Stimulated activated CD4-positive, alpha-beta T cell treated with anti-CD3 and anti-CD28 coated beads, Interleukin-1b, Interleukin-23, amount 100 ng/mL, for 24 hours (primary cell): ENCODE measurements at places on chromosomes 2 and 18.

DNA sequence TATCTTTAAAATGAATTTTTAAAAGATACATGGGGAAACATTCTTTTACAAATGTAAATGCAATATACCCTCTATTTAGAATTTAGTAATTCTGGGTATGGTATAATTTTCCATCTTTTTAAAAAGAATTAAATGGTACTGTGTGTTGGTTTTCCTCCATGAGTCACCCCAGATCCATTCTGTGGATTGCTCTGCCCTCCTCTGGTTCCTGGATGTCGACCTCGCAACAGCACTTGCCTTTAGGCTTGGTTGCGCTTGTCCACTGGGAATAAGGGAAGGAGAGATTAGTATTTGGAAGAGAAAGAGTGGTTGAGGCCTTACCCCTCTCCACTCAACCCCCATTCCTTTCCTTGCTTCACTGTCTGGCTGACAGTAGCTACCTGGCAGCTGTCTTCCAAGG, 90.4 kb downstream of the FTCDNL1 start:
- DNase-seq: no peak

DNA sequence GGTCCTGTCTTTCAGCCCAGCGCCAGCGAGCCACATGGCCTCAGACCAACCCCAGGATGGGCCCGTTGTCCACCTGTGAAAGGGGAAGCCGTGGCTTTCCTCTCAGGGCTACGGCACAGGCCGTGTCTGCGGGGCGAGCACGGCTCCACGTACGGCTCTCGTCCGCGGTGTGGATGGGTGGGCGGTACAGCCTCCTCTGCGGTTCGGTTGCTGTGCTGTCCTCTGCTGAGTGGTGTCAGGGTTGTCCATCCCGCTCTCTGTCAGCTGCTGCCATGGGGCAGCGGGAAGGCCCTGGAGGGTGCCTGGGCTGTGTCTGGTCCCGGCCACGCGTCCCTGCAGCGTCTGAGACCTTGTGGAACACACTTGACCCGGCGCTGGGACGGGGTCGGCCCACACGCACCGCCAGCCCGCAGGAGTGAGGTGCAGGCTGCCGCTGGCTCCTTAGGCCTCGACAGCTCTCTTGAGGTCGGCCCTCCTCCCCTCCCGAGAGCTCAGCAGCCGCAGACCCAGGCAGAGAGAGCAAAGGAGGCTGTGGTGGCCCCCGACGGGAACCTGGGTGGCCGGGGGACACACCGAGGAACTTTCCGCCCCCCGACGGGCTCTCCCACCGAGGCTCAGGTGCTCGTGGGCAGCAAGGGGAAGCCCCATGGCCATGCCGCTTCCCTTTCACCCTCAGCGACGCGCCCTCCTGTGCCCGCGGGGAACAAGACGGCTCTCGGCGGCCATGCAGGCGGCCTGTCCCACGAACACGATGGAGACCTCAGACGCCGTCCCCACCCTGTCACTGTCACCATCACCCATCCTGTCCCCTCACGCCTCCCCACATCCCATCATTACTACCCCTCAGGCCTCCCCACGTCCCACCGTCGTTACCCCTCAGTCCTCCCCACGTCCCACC, 128.7 kb downstream of the NFATC1 start:
- DNase-seq: no peak

DNA sequence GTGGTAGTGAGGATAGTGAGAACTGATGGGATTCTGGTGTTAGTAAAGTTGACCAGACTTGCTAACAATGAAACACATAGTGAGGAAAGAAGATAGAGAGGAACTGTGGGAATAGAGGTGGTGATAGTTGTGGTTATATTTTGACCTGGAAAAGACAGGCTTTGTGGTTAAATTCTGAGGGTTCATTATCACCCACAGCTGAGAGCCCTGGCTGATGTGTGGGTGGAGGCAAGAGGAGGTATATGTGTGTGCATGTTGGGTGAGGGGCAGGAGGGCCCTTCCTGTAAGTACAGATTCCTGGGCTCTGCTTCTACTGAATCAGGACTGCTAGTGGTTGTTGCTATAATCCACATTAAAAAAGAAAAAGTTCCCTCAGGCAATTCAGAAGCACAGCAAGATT, 26.2 kb upstream of the TMEM163 start:
- no peak for DNase-seq

DNA sequence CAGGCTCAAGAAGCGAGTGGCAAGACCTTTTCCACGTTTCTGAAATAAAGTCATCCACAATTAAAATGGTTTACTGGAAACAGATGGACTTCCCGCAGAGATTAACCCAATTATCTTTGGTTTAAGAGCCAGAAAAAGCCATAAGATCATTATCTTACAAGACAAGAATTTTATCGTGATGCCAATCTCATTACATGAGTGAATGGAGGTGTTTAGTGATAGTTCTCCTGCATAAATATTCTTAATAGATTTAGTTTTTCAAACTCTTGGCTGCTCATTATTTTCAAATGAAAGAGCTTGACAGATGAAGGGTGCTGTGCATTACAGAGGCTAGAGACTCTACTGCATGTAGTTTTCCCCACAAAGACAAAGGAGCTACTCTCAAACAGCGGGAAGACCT, 1028.4 kb upstream of the PIK3C3 start:
- DNase-seq: no peak

GRCh38 chr2:62661263-62661635, 44.3 kb upstream of the EHBP1 start:
- DNase-seq: no peak

- no peak for DNase-seq
Measured at GRCh38 chr2:5933669-5934068, 241.5 kb downstream of the SOX11 start.

GRCh38 chr2:75751360-75751759, 40.6 kb upstream of the GCFC2 start:
- DNase-seq: no peak

DNA sequence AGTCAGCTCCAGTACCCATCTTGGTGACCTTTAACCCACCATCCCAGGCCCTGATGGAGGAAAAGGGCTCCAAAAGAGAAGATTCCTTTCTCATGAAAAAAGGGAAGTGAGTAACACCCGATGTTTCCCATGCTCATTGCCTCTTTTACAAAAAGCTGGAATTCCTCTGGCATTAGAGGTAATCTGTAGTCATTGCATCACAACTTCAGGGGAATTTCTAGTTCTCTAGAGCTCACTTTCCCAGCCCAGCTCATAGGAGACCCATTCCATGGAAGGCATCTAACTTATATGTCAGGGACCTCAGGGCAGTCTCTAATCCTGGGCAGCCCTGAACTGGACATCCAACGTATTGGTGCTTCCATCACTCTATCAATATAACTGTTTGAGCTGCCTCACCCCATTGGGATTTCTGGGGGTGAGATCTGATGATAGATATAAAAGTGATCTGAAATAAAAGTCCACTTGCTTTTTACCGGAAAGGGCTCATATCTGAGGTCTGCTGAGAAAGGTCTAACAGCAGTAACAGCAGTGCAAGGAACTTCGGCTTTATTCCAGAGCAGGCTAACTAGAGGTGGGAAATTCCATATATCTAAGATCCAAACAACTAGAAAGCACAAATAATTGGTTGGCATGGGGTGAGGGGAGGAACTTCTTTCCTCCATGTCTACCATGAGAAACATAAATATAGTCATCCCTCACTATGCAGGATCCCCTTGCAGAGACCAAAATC, 106.1 kb downstream of the ETAA1 start:
- DNase-seq: no peak
